ENCODE measurements at places on chromosomes 6 and 20.

DNA sequence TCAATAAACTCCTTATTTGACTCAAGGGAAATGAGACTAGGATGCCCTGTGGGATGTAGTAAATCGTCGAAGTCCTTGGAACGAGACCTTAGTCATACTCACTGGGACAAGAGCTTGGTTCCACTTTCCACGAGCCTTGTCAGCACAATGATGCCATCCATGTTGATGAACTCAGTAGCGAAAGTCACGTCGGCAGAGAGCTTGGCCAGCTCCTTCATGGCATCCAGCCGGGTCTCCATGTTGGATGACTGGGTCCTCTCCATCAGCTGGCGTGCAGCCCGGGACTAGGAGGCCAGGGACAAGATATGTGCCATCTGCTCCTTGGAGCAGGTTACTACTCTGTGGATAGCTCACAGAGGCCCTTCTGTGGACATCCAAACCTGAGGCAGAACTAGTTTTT lies 17.5 kb downstream of the ELMO2 start:
- DNase-seq = no peak

GRCh38 chr20:44728801-44729443 lies 13.8 kb downstream of the CCN5 start:
- DNase-seq = no peak

DNA sequence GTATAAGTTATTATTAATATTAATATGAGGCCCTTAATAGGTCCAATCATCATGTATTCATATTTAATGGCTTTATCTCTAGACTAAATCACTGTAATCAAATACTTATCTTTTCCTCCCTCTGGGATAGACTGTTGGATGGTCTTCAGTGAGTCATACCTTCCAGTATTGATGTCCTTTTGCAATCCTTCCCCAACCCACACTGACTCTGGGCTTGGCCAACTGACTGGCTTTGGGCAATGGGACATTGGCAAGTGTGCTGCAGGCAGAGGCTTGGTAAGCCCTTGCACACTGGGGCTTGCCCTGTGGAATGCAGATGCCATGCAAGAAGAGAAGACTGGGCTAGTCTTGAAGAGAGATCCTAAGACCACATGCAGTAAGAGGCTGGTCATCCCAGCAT lies 136.6 kb downstream of the CCDC170 start:
- no peak for DNase-seq

- no peak for DNase-seq
These were observed 46.6 kb downstream of the CLIC5 start for GRCh38 chr6:45969026-45969425.

DNA sequence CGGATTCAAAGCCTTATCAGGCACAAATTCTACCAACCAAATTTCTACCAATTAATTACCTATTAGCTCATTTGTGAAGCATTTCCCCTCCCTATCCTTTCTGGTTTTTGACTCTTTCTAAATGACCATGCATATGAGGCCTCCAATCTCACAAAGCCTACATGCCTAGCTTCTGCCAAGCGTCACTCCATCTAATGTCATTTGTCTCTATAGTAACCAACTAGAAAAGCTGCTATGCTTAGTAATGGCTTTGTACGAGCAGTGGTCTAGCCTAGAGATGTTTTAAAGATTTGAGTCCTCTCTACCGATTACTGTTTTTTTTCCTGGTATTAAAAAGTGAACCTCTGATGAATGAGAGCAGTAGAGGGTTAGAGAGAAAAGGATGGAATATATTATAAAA lies 4.8 kb upstream of the ASF1A start:
- DNase-seq = no peak

DNA sequence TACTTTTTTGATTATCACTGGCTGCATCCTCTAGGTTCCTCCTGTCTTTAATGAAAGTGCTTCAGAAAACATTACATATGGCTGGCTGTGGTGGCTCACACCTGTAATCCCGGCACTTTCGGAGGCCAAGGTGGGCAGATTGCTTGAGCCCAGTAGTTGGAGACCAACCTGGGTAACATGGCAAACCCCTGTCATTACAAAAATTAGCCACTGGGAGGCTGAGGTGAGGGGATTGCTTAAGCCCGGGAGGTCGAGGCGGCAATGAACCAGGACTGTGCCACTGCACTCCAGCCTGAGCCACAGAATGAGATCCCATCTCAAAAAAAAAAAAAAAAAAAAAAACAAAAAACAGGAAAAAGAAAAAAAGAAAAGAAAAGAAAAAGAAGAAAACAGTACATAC lies 35.3 kb downstream of the BEND3 start:
- no peak for DNase-seq

DNA sequence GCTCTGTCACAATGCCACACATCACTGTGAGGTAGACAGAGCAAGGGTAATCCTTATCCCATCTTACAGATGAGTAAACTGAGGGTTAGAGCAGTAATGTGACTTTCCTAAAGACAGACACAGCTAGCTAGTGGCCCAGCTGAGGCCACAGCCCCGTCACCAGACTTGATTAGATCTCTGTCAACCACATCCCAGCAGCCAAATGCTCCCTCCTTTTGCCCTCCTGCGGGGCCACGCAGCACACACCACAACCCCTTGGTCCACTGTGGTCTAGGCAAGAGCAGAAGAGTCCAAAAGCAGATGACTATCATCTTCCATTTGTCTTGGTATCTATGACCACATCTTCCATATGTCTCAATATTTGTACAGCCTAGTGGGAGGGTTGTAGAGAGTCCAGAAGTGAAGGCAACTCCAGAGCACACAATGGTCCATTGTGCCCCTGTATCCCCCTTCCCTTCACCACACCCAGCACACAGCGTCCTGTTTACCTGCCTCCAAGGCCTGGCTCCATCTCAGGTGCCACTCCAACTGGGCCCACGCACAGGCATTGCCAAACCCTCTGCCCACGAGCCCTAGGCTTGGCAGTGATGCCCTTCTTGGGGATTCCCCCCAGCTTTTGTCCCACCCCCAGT lies 47.1 kb upstream of the FOXP4 start:
- DNase-seq = no peak

GRCh38 chr20:62366370-62367135 lies 559 bp downstream of the LAMA5 start:
- DNase-seq = no peak

GRCh38 chr6:158907931-158908330 lies 88.8 kb upstream of the EZR start:
- DNase-seq = no peak

- DNase-seq = no peak
These were observed 93.0 kb downstream of the ANKRD6 start for GRCh38 chr6:89525786-89526562.

- DNase-seq = no peak
These were observed 13.3 kb downstream of the DNMT3B start for GRCh38 chr20:32775336-32775991.

DNA sequence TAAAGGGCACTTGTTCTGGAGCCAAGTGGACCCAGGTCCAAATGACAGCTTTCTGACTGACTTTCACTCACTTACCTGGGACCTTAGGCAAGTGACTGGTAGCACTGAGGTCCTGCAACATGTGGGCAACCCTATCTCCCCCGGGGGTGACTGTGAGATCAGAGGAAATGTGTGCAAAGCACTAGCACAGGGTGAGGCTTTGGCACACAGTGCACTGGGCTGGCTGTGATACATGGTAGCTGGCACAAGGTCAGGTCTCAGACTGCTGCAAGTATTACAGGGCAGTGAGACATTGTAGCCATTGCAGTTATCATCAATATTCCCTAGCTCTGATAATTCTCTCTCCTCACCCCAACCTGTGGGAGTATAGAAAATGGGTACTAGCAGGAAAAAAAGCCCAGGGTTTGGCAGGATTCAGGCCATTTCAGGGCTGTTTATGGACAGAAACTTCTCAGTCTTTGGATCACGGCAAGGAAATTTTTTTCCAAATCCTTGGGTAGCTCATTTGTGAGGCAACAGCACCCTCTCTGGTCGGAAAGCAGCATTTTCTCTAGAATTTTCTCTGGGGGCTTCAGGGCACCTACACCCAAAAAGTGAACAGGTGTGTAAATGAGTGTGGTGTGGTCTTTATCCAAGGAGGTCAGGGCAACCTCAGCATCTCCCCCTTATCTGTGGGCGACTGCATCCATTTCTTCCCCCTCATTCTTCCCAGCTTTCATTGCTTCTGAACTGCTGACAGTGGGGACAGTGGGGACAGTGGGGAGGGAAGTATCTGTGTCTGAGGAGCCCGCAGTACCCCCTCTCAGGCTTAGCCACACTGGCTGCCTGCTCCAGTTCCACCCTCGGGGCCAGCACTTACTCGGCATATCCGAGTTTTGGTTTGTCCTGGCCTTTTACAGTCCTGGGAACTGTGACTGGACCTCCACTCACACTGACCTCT lies 148.7 kb upstream of the PHACTR3 start:
- peak; percentile 43 for DNase-seq

DNA sequence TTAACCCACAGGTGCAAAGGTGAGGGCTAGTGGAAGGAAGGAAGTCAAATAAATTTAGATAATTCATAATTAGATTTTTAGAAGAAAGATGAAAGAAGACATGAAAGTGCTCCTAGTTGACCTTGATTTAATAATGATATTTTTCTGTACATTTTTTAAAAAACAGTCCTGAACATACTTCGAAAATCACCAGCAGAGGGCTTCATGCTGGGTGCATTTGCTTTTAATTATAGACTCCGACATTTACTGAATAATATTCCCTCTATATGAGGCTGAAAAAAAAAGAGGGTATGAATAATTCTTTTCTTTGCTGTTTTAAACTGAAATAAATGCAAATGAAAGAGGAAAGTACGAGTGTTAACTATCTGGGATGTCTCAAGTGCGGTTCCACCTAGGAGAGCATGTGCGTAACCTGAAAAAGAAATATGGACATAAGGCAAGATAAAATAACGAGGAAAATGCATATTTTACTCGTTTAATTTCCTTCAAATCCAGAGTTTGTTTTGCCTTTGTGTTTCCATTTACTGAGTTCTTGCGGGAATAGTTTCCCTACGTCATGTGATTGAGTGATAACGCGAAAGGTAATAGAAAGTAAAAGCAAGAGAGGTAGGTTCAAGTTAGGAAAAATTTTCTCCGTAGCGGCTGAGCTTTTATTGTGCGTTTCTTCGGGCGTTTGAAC lies 3.1 kb upstream of the TFAP2B start:
- DNase-seq = no peak

- DNase-seq = no peak
These were observed 19.3 kb upstream of the SEC63 start for GRCh38 chr6:107977283-107977682.

DNA sequence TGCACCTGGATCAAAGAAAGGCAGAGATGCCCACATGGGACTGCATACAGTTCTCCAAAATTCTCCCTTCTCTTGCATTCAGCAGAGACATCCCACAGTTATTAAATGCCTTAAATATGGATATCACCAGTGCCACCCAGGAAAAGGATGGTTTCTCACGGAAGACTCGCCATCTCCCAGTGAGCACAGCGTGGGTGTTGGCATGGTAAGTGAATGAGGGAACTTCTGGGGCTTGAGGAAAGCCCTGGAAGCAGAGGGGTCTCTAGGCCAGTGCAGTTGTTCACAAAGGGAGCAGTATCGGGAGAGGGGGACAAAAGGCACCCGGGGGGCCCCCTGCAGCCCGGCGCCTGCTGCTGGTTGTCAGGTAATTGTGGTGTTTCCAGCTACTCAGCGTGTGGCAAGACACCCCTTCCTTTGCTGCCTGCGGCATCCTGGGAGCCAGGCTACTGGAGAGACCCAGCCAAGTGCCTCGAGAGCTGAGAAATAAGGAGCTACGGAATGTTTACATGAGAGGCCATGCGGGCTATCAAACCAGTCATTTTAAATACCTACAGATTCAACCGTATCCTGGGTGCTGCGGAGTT lies 125.4 kb downstream of the PXDC1 start:
- DNase-seq = no peak
